ENCODE measurements at places on chromosomes 3 and 15. TPM values are rescaled to one million over a fixed set of nuclear protein-coding genes. Genes with fewer than 3 reads are reported as not detected.

- peak; percentile 47 for DNase-seq
These were observed 546 bp downstream of the TRIM59 start for GRCh38 chr3:160448845-160449635.

- DNase-seq: no peak
These were observed 65.6 kb downstream of the ZNF148 start for GRCh38 chr3:125309476-125309875.

- peak; percentile 33 for DNase-seq
These were observed 39.6 kb downstream of the TRIM69 start for GRCh38 chr15:44775953-44776352.

- no peak for DNase-seq
These were observed 59.2 kb downstream of the PPM1L start for GRCh38 chr3:160815280-160815679.

DNA sequence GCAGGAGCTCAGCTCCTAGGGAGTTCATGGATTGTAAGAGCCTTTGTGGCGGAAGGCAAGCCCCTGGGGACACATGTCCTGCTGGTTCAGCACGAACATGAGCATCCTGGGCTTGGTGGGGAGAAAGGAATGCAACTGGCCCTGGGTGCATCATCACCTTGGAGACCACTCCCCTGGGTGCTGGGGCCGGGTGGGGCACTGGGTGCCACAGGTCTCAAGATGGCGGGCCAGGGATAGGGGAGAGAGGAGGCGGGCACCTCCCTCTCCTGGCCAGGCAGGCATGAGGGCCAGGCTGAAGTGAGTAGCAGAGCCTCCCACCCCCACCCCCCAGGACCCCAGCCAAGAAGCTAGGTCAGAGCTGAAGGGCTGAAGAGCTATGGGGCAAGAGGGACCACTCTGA lies 768 bp downstream of the PCBP4 start:
- no peak for DNase-seq

CCDC54 gene
- total RNA-seq: not detected

DNA sequence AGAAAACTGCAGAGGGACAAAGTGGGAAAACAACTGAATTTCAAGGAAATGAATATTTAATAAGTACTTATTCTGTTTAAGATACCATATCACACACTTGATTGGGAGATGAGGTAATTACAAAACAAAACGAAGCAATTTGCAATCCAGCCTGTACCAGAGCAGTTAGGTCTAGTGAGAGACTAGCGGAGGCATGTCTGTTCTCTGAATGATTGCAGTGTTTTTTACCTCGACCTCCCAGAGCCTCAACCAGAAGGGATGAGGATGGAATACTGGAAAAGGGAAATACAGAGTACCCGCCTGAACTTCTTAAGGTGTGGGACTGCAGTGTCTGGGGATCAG lies 59.5 kb downstream of the PIK3CB start:
- DNase-seq: no peak

DNA sequence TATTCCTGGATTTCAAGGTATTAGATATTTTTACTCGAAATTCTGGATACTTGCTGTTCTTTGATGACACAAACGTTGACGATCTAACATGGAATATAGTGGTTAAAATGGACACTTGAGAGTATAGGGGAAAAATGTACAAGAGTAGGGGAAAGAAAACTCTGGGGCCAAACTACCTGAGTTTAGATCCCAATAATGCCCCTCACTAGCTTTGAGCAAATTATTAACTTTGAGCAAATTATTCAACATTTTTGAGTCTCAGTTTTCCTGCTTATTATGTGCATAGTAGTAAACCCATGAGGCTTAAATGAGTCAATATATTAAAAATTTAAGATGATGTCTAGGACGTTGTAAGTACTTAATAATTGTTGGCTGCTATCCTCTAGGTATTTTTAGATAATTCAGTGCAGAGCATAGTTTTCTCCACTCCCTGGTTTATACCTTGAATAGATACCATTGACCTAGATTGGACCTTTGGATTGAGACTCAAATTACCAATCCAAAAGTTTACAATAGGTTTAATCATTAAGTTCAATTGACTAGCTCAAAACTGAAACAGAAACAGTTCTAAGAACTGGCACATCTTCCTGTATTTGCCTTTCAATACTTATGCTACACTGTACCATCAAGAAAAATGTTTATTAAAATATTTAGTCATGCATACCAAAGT lies 4.5 kb downstream of the ADGRG7 start:
- no peak for DNase-seq

COL6A6 gene
- total RNA-seq: not detected

DNA sequence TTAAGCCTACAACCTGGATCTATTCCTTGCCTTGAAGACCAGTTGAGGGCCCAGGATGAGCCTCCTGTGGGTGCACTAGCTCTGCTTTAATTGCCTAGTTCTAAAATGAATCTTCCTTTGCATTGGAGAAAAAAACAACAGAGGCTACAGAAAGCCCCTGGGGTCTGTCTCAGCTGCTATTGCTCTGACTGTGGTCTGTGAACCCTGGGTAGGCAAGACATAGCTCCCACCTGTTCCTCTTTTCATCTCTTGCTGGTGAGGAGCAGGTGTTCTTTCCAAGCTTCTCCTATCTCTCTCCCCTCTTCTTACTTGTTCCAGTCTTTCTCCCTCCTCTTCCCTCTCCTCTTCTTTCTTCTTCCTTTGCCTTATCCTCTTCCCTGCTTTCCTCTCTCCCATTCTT lies 28.8 kb downstream of the RBP2 start:
- no peak for DNase-seq

C3orf22 gene
- total RNA-seq: not detected

ZNF774 gene
- 1.4 TPM for total RNA-seq

GRCh38 chr15:82931221-82931620 lies 21.3 kb downstream of the HOMER2 start:
- DNase-seq: no peak

ARL6 gene
- 6.7 TPM for total RNA-seq

- DNase-seq: peak; percentile 68
These were observed at the start of gene PLCH1 for GRCh38 chr3:155744626-155745324. Gene PLCH1 (minus strand): TSS chr3:155745071. CDS start chr3:155704224, 40,847 bp downstream.

- no peak for DNase-seq
These were observed 37.0 kb downstream of the FRMD5 start for GRCh38 chr15:44158111-44158510.

DNA sequence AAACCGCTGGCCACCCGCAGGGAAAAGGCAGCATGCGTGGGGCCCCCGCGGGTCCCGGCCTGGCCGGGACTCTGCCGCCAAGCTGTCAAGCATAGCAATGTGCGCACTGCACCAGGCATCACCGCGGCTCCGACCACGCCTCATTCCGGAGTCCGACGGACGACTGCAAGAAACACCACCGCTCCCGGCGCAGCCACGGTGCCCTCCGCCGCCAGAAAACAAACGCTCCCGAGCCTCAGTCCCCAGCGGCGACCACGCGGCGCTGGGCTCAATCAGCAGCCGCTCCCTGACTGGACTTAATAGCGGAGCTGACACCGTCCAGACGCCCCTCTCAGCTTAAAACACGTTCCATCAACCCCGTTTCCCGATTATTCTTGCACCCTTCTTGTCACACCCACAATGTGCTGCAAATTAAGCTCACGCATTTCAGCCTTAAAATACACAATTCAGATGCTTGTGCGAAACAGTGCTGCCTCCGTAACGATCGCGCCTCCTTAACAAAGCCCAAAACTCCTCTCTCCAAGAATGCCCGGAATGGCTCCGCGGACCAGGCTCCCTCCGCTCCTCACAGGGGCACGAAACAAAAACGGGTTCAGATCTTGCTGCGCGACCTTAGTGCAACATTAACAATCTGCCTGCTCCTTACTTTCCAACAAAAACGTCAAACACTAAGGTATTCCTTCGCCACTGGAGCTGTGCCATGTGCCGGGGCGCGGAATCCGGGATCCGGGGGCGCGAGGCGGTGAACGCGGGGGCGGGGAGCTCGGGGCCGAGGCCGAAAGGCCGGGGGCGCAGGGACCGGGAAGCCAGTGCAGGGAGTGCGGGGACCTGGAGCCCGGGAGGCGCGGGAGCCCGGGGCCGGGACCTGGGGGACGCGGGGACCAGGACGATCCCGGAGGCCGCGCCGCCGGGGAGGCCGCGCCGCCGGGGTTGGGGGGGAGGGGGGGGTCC lies 655 bp downstream of the CYFIP1 start:
- peak; percentile 69 for DNase-seq

TRPC1 gene
- 14.0 TPM for total RNA-seq

- DNase-seq: peak; percentile 72
These were observed 8.5 kb upstream of the SLC24A5 start for GRCh38 chr15:48112242-48112641.

SIDT1 gene
- 0.09 TPM for total RNA-seq

DNA sequence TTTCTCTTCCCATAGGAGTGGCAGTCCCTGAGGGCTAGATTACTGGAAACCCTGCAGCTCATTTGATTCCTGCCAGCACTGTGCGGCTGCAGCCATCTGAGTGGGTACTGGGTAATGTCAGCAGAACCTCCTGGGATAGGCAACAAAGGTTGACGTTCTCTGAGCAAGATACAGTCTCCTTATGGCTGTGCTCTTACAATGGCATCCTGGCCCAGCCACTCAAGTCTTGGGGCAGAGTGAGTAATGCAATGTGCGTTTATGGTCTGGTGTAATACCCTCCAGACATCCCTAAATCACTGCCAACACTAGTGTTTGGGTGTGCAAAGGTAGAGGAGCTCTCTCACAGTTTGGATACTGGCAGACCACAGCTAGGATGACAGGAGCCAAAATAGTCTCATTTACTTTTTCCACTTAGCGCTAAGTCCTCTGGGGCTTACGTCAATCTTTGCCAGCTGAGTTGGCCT lies 775.8 kb downstream of the ZNF385D start:
- no peak for DNase-seq
